Skin of body (tissue), 3 donors: ENCODE measurements at places on chromosomes 5 and 9.

DNA sequence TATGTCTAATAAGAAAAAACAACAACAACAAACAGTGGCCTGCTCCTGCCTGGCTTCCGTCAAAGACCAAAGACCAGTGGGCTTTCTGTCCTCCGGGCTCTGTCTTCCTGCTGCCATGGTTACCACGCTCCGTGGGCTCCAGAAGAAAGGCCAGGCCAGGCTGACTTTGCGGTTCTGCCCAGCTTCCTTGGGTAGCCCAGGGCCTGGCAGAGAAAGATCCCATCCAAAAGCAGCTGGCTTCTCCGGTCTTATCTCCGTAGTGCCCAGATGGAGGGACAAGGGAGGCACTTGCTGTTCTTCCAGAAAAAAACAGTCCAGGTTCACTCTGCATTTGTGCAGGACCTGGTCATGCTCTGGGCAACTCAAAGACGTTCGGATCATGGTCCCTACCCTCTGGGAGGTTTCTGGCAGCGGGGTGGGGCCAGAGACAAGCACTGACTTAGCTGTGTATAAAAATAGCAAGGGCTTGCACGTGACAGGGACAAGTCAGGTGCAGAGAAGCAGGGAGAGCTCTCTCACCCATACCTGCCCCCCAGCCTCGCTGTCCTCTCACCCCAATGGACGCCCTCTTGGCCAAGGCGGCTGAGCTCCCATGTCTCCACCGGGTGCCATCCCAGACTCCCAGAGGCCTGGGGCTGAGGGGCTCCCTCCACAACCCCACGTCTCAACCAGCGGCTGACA is 212.2 kb downstream of the C9orf50 start:
- DNase-seq: no peak

DNA sequence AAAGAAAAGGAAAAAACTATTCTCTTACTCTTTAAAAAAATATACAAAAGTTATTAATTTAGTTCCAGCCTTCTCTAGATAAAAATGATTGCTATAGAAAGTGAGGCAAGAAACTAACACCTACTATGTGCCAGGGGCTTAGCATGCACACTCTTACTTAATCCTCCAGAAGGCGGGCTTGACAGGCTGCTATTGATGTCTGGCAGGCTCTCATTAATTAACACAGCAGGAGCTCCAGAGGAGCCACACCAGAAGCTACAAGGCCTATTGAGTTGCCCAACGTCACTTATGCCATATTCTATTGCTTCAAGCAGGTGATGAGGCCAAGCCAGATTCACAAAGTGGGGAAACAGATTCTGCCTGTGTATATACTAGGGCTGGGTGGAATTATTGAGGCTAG is 54.6 kb upstream of the CLINT1 start:
- DNase-seq: no peak

DNA sequence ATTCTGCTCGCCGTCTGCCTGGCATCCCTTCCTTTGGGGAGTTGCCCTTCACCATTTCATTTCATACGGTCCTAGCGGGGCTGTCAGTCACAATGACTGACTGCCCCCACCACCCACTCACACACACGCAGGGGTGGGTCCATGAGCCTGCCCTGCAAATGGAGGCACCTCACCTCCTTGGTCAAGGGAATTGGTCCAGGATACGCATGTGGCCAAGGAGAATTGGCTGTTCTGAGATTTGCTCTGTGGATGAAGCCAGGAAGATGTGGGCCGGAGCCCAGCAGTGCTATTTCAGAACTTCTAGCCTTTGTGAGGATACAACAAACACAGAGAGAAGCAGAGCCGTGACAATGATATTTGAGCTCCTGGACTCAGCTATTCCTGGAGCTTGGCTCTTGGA is 17.0 kb downstream of the C1QTNF2 start:
- DNase-seq: no peak

GRCh38 chr5:97658116-97658900 is 475.3 kb upstream of the RIOK2 start:
- DNase-seq: no peak
